ENCODE measurements at places on chromosomes 2 and 18. TPM values are rescaled to one million over a fixed set of nuclear protein-coding genes. Genes with fewer than 3 reads are reported as not detected.

Gene MSTN
- total RNA-seq, result 0.23 TPM

- no peak for DNase-seq
These were observed 91.6 kb upstream of the MGAT4A start for GRCh38 chr2:98822301-98823164.

DNA sequence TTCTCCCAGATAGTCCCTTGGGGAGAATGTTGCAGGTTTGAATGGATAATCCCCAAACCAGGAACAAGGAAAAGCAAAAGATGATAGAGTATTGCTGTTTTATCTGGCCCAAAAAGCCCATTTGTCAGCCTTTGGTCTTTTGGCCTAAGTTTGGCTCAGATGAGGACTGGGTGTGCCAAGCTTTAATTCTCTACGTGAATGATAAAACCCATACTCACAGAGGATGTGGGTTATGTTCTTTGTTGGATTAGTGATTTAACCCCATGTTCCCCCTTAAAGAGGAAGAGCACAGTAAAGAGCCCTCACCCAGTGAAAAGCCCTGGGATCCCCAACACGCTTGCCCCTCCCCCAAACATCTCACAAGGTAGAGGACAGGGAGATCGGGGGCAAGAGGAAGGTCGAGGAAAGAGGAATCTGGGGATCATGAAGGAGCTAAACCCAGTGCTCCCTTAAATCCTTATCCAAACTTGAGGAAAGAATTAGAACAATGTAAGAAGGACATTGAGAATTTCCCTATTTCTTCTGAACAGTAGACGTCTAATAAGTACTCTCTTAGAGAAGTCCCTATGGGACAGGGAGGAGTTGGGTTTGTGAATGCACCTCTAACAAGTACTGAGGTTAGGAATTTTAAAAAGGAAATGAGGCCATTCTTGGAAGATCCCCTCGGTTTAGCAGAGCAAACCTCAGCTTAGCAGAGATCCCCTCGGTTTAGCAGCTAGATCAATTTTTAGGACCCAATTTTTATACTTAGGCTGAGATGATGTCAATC, 105.0 kb downstream of the HIBCH start:
- DNase-seq, result no peak

DNA sequence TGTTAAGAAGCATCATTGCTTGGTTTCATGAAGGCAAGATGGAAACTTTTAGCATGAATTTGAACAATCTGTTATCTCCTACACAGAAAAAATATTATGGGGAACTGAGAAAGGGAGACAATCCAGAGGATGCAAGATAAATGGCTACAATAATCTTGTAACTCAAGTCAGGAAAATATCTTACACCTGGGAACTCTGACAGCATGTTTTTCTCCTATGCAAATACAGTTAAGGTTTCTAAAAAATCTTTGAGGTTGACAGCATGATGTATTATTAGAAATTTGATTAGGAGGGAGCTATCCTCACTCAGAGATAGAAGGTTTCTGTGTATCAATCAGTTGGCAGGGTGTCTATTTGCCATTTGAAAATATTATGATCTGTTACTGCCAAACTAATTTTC, 75.6 kb downstream of the GPD2 start:
- DNase-seq, result no peak

GRCh38 chr2:124874219-124874618, 849.1 kb downstream of the CNTNAP5 start:
- DNase-seq, result no peak
